ENCODE measurements at places on chromosomes 6 and 20.

- no peak for DNase-seq
Observed at GRCh38 chr20:61308477-61308774, 56.4 kb downstream of the CDH4 start.

DNA sequence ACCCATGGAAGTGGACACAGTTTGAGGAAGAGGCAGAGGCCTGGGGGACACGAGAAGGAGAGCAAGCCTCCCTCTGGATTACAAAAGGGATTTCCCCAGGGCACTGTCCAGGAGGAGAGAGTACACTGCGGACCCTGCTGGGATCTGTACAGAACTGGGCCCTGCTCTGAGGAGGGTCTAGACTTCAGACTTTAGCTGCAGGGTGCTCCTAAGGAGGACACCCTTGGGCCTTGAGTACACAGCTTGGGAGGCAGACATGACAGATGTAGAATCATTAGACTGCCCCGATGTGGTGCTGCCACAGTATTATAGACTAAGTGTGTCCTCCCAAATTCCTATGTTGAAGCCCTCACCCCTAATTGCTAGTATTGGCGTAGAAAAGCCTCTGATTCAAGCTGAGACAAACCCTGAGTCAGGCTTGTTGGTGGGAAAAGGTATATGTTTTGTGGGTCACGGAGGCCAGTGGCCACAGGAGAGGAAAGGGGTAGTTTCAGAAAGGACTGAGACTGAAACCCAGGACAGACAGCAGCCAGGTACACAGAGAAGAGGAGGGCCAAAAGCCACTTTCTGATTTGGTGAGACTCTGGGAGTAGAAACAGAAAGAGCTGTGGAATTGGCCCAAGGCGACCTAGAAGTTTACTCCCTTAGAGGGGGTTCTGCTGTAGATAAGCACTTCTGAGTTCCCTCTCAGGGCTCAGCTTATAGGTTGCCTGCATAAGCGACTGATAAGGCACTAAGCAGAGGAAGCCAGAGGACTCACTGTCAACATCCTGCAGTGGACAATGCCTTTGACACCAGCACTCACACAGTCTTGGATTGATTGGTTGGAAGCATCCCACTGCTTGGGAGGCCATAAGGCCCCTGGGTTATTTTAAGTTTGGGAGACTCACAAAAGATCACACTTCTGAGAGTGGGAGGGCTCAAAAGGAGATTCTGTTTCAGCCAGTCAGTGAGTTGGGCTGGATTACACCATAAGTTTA, 16.5 kb upstream of the SH3BGRL2 start:
- DNase-seq = no peak

- no peak for DNase-seq
Observed at GRCh38 chr6:128155826-128156225, 255.0 kb upstream of the THEMIS start.

- peak; percentile 63 for DNase-seq
Observed at GRCh38 chr20:17568972-17569521, 828 bp upstream of the DSTN start.

GRCh38 chr6:130615816-130616215, 211.4 kb upstream of the SMLR1 start:
- peak; percentile 12 for DNase-seq

DNA sequence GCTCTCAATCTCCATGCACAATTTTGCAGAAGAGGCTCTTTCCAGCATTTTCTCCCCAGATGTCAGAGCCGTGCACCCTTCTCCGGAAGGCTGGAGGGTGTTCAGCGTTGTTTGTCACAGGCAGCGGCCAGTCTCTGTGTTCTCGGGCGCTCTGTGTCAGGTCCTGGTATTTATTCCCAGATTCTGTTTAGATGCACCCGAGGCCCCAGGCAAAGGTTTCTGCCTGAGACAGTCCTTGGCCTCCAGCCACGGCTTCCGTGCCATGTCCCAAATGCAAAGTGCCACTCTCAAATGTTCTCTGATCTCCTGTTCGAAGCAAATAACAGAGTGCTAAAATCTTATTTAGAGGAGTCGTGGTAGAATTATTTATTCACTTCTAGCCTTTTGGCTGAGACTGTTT, 140.3 kb upstream of the AGPAT4 start:
- DNase-seq = no peak

DNA sequence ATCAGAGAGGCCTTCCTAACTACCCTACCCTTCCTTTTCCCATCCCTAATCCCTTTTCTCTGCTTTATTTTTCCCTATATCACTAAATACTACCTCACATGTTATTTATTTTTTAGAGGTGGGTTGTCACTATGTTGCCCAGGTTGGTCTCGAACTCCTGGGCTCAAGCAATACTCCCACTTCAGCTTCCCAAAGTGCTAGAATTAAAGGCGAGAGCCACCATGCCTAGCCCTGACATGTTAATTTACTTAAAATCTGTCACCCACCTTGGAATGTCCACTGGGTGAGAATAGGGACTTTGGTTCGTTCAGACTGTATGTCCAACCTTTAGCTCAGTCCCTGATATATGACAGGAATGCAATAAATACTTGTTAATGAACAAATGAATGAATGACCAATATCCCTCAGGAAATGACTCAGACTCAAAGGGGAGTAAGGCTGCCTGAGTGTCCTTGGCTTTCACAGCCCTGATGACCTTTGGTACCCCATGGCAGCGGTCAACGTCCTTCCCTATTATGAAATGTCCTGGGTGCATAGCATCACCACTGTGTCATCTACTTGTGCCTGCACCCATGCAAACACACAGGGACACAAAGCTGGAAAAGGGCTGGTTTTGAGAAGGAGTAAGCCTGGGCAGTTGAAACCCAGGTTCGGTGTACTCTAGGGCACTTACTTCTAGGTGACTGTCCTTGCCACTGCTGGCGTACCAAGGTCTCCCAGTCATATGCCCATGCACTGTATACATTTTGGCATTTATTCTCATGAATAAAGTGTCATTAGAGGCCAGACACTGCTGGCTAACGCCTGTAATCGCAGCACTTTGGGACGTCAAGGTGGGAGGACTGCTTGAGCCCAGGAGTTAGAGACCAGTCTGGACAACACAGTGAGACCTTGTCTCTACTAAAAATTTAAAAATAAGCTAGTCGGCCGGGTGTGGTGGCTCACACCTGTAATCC, 26.5 kb downstream of the BCL2L1 start:
- DNase-seq = no peak

GRCh38 chr20:4714818-4715217, 6.9 kb upstream of the PRND start:
- DNase-seq = no peak

DNA sequence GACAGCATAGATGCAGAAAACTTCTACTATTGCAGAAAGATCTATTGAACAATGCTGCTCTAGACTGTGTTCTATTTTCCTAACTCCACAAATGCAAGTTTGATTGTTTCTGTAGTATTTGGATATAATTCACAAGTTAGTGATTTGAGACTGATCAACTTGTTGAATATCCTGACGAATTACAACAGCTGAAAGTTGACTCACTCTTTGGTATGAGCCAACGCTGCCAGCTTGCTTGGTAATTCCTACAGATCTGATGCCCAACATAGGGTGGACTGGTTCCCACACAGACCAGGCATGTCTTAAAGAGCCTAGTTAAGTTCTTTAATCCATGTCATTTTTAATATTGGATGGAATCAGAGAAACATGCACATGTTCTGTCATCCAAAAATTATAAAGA, 231.0 kb upstream of the RAB32 start:
- no peak for DNase-seq

DNA sequence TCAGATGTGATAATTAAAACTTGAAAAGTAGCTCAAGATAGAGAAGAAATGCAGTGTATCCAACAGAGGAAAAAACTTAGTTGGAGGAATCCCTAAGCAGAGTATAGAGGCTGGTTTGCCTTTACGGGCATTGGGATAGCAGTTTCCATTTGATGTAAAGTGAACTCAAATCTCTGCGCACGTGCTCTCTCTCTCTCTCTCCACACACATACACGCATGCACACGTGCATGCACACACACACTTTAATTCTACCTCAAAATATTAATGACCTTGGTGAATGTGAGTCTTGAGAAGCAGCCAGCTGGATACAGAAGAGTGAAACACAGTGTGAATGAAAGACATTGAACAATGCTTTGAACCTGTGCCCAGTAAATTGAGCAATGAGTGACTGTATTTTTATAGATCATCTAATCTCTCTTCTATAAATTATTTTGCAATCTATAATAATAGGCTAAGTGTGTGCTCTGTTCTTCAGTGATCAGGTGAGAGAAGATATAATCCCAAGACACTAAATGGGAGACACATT, 247.7 kb upstream of the FAM83B start:
- DNase-seq = no peak

GRCh38 chr6:5365436-5366195, 104.3 kb downstream of the FARS2 start:
- DNase-seq = no peak

DNA sequence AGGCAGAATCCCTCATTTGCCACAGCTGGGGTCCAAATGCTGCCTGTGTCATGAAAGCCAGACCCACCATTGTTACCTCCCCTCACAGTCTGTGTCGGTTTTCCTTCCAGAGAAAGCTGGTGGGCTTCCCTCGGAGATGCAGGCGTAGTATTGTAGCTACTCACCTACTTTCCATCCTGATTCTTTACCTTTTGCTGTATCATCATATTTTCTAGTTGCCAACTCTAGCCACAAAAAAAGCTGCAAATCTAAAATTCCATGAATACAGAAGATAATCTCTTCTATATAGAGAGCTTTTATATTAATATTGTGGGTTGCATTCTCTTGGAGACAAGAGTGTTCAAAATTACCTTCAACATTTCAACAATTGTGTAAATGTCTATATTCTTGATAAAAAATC, 98.0 kb upstream of the LAMP5 start:
- no peak for DNase-seq

DNA sequence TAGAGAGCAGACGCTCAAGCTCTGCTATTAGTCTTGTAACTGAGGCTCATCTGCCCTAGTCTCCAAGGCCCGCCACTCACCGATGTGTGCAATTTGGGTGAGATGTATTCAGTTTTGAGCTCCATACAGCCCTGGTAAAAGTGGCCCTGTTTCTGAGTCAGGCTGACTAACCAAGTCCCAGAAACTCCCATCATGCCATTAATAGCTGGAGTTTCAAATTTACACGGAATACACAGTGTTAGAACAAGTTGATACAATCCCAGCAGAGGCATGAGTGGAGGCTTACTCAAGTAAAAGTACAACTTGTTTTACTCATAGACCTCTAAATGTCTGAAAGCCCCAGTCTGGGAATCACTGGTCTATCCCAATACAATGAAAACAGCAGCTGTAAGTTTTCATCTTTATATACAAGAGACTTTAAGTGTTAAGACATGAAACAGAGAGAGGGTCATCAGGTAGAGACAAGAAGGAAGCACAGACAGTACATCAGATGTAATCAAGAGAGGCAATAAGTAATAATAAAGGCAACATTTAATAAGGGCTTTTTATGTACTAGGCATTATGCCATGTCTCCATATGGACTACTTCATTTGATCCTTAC, 42.4 kb downstream of the RTN4IP1 start:
- no peak for DNase-seq

DNA sequence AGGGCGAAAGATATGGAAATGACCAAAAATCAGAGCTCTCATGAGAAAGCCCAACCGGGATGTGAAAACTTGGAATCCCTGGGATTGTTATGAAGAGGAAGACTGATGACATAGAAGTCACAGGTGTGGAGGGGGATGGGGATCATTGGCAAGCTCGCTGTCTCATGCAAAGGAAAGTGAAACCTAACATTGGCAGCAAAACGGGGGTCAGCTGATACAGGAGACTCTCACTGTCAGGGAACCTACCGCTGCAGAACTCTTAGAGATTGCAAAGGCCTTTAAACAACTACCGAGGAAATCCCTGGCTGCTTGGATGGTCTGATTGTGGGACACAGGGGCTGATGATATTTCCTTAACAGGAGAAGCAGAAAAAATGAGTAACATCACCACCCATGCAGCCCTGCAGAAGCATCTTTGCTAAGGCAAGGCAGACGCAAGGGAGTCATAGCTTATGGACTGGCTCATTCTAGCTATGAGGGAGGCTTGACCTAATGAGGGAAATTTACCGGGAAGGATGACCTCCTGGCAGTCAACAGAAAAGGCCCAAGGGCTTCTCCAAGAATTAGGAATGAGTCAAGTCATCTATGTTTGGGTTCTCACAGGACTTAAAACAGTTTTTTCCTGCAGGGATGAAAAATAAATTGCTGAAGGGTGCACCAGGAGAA, 7.0 kb downstream of the MUC21 start:
- DNase-seq = peak; percentile 39

- DNase-seq = no peak
Observed at GRCh38 chr20:64064145-64064698, 1.2 kb downstream of the TCEA2 start.

- DNase-seq = peak; percentile 32
Observed at GRCh38 chr6:1802491-1803395, 193.0 kb downstream of the FOXC1 start.

DNA sequence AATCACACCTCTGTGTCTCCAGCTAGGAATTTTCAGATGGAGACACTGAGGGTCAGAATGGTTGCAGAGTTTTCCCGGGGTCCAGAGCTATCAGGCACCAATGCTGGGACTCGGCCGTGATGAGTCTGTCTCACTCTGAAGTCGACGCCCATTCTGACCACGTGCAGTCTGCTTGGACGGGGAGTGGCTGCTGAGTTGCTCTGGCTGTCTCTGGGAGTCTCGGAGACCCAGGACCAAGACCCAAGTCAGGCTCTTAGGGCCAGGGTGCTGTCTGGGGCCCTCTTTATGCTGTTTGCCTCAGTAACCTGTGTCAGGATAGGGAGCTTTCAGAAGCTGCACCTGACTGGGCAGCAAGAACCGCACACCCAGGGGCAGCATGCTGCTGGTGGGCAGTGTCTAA, 4.6 kb downstream of the IP6K3 start:
- no peak for DNase-seq

Data from GM23338 (cell line).